ENCODE measurements at places on chromosomes 2 and 18.

DNA sequence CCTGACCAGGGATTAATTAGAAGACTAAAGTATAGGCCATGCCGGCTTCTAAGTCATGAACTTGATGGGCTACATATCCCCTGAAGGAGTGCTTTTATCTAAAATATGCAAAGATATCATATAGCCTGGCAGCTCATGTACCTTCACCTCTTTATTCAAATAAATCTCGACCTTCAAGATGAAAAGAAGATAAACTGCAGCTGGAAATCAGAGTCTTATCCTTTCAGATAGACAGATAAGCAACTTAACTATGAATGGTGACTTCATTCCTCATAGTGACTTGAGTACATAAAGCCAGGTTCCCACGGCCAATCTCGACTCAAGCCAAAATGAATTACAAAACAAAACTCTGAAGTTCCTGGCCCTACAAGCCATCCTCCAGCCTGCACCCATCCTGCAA, 165.3 kb upstream of the KLHL29 start:
- DNase-seq = no peak

GRCh38 chr2:200472853-200473464, 36.9 kb downstream of the KCTD18 start:
- no peak for DNase-seq

GRCh38 chr2:40027968-40028367, 248.9 kb upstream of the THUMPD2 start:
- no peak for DNase-seq

DNA sequence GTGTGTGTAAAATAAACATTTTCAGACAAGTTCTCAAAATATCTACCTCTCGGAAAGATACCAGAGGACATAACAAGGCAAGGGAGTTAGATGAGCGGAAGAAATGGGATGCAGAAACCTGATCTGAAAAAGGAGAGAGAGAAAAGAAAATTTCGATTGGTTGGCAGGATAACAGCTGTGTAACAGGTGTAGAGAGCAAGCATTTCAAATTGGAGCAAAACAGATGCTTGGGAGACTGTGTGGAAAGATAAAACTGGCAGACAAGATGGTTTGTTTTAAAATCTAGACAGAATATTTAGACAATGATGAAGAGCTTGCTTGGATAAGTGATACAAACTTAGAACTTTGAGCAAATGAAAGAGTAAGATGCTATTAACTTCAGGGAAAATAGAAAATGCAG, 20.2 kb downstream of the CHST9 start:
- DNase-seq = no peak

DNA sequence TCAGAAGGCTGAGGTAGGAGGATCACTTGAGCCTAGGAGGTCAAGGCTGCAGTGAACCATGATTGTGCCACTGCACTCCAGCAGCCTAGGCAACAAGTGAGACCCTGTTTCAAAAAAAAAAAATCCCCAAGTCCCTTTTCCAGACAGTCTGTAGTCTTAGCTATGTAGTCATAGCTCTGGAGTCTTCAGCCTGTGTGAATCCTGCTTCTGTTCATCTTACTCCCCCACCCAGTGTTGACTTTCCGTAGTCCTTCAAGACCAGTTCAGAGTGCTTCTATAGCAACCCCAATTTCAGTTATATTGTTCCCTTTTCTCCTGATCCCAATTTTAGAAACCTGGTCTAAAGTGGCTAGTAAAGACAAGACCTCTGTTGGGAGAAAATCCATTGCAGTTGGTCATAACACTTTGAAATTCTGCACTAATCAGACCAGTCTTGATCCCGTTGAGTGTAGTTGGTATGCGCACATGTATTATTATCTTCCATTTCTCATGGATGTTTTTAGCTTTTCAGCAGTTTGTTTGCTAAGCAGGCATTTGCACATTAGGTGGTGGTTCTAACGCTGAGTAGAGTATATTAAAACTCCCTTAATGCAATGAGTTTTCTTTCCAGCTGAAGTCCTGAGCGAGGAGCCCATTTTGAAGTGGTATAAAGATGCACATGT, 9.0 kb downstream of the BZW1 start:
- no peak for DNase-seq

GRCh38 chr2:229084447-229084846, 186.6 kb downstream of the PID1 start:
- DNase-seq = no peak

DNA sequence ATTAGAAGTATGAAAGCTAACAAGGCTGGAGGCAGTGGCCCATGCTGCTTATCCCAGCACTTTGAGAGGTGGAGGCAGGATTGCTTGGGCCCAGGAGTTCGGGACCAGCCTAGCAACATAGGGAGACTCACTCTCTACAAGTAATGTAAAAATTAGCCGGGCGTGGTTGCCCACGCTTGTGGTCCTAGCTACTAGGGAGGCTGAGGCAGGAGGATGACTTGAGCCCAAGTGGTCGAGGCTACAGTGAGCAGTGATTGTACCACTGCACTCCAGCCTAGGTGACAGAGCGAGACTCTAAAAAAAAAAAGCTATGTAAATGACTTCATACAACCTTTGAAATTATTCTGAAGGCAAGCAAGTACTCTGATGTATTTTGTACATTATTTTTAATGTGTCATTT, 1.5 kb downstream of the RMDN2 start:
- DNase-seq = no peak

- no peak for DNase-seq
Observed at GRCh38 chr2:113217455-113218282, 43.9 kb downstream of the PSD4 start.

DNA sequence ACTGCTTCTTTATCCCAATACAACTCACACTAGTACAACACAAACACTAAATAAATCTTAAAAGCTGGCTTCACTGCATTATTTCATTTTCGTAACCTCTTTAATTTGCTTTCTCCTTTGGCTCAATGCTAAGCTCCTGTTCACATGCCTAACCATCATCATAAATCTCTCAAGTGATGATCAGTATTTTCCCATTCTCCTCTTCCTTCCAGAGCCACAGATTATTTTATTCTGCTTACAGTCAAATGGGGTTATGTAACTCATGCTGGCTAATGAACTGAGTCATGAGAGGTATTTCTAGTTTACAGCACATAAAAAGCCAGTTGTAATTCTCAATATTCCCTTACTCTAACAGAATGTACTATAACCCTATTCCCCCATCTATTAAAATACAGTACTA, 350.4 kb upstream of the ZC3H15 start:
- no peak for DNase-seq

DNA sequence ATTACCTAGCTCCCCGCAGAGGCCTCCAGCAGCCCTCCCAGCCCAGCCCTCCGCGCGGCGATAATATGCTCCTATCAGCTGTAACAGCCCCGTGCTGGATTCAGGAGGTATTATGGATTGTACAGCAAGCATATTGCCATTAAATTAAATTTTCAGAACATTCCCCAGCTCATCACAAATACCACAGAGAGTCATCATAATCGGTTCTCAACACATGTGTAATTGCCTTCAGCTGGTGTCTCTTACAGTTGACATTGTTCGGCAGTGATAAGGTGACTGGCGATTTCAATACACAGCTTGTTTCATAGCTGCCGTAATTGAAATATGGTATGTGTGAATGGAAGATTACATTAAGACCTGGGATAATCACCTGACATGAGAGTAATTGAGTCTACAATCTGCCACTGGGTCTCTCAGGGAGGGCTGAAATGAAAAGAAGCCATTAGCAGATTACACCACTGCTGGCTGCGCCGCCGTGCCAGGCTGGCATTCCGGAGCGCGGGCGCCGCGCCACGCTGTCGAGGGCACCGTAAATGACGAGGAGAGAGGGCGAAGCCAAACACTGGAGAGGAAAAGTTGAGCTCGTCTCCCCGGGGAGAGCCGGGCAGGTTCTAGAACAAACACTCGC, 549.4 kb upstream of the SALL3 start:
- no peak for DNase-seq

DNA sequence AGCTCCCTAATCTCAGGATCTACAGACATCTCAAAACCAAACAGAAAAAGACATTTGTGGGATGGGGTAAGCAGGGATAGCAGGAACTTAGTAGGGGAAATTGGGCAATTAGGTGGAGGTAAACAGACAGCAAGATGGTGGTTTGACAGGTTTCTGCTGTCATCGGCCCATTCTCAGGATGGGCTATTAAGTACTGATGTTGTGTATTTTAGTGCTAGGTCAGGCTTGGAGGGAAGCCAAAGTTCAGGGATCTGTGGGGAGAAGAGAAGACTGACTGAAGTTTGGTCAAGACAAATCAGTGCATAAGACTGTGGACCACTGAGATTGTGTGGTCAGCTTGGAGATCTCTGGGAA, 96.8 kb upstream of the THUMPD2 start:
- DNase-seq = no peak

GRCh38 chr18:55483266-55483871, 104.6 kb downstream of the TCF4 start:
- DNase-seq = no peak

- DNase-seq = no peak
Observed at GRCh38 chr2:97781981-97782380, 68.6 kb downstream of the ZAP70 start.

DNA sequence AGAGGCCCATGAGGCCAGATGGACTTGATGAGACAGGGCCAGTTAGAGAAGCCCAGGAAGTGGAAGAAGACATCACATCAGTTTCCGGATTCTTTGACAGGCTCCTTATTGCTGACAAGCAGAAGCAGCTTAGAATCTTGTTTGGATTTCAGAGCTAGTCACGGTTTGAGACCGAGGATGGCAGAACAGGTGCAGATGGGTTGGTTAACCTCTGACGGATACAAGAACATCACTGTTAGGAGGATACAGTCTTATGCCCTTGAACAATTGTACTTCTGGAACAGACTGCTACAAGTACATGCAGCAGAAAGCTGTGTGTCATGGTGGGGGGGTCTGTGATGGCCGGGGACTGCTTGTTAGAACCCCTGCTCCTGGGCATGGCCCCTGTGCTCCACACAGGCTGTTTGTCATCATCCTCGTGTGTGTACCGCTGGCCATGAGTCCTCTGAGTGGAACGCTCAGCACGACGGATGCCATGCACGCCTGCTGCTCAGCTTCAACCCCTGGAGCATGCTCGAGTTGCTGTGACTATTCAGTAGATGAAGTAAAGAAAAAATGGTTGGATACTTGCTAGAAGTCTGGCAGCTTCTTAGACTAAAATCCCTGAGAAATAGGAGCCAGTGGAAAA, 217.7 kb downstream of the SH3RF3 start:
- DNase-seq = no peak

DNA sequence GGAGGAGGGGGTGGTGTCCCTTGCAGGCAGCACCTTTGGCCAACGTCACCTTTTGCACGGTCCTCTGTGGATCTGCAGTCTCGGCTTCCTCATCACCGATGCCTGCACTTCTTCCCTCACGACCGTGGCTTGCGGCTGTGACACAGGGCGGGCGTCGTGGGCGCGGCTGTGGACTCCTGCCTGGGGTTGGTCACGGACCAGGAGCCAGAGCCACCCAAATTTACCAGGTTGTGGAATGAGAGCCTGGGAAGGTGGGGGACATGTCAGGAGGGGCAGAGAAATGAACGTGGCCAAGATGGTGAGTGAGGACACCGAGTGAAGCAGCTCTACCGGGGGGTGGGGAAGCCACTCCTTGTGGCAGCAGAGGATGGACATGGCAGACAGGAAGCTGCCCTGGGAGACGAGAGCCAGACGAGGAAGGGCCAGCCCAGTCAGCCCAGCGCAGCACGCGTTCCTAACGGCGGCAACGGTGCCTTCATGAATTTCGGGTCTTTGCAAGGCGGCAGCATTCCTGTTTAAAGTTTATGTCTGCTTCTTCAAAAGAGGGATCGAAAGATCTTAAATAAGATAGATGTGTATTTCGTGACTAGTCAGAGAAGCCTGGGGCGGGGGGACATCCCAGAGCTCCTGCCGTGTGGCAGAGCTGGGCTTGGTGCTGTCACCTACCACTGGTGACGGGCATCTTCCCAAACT, 84.2 kb downstream of the LRRFIP1 start:
- no peak for DNase-seq

GRCh38 chr2:207515671-207516070, 14.1 kb upstream of the CREB1 start:
- DNase-seq = no peak

- DNase-seq = no peak
Observed at GRCh38 chr2:19753314-19753713, 148.5 kb downstream of the TTC32 start.

DNA sequence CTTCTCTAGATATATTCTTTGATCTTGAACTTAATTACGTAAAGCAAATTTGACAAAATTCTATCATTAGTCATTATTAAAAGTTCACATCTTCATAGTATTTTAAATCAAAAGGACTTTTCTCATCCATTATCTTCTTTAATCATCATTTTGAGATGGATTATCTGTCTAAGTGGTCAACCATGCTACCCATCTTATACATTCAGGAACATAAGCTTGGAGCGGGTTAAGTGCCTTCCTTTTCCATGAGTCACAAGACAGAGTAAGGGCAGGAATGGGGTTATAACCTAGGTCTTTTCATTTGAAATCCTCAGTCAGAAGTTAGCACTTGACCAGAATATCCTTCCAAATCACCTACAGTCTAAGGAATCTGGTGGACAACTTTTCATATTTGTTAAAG, 297.1 kb downstream of the TCF4 start:
- no peak for DNase-seq

DNA sequence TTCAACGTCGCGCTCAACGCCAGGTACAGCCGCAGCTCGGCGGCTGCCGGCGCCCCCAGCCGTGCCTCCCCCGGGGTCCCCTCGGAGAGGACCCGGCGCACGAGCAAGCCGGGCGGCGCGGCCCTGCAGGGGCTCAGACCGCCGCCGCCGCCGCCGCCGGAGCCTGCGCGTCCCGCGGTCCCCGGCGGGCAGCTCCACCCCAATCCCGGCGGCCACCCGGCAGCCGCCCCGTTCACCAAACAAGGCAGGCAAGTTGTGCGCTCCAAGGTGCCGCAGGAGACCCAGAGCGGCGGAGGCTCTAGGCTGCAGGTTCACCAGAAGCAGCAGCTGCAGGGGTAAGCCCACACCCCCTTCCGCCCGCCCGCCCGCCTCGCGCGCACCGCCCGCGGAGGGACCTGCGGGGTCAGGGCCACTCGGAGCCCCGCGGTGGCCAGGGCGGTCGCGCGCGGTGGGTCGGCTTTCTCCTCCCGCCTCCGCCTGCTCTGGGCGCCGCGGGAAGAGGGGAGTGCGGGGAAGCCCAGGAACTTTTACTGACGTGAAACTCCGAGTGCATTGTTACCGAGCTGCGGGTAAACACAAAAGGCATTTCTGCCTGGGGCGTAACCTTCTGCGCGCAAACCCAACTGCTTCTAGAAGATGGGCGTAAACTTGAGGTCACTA, 861 bp downstream of the LTBP1 start:
- DNase-seq = no peak

DNA sequence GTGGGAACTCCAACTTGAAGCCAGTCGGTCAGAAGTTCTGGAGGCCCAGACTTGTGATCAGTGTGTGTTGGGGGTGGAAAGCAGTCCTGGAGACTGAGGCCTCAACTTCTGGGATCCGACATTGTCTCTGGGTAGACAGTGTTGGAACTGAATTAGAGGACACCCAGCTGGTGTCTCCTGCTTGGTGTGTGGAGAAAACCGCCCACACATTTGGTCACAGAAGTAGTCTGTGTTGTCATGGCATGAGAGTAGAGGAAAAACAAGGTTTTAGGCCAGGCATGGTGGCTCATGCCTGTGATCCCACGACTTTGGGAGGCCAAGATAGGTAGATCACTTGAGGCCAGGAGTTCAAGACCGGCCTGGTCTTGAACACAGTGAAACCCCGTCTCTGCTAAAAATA, 51.5 kb downstream of the PUM2 start:
- DNase-seq = no peak

All from activated gamma-delta T cell treated with anti-CD3 and anti-CD28 coated beads, Interleukin-2, amount 50 U/mL, for 16 hours (primary cell).